ENCODE measurements at places on chromosomes 3 and 15. TPM values are rescaled to one million over a fixed set of nuclear protein-coding genes. Genes with fewer than 3 reads are reported as not detected.

The EXD1 gene
- total RNA-seq, result not detected

The PEX5L gene
- total RNA-seq, result not detected

The CDCP1 gene
- 3.4 TPM for total RNA-seq

The GOLGA8Q gene
- total RNA-seq, result 5.1 TPM

The HRG gene
- total RNA-seq, result not detected

The CCK gene
- total RNA-seq, result not detected

The FAM43A gene
- 10.3 TPM for total RNA-seq

The CFAP161 gene
- total RNA-seq, result not detected

The ABHD17C gene
- total RNA-seq, result 1.6 TPM

The PPCDC gene
- total RNA-seq, result 8.5 TPM

The RYK gene
- 50.9 TPM for total RNA-seq

The NOX5 gene
- total RNA-seq, result 0.54 TPM

The TNFSF10 gene
- 13.8 TPM for total RNA-seq

The CLDN18 gene
- 7.3 TPM for total RNA-seq

The GOLGA6A gene
- total RNA-seq, result 0.42 TPM

The NR2E3 gene
- total RNA-seq, result 0.27 TPM

The ST3GAL6 gene
- total RNA-seq, result 12.0 TPM

The BLM gene
- total RNA-seq, result 0.49 TPM

The CHRD gene
- 19.5 TPM for total RNA-seq

The ZKSCAN7 gene
- total RNA-seq, result 5.4 TPM

The LMOD3 gene
- not detected for total RNA-seq

The XCR1 gene
- total RNA-seq, result not detected

The CAMP gene
- not detected for total RNA-seq

The CCR3 gene
- total RNA-seq, result not detected

The SLC22A13 gene
- 2.2 TPM for total RNA-seq

The ADAMTS7 gene
- 60.2 TPM for total RNA-seq

The HDC gene
- 4.0 TPM for total RNA-seq

The PRR20G gene
- total RNA-seq, result not detected

The RTP1 gene
- total RNA-seq, result not detected

The GOLGA6L22 gene
- not detected for total RNA-seq

The SECISBP2L gene
- 55.2 TPM for total RNA-seq

The CERS3 gene
- total RNA-seq, result not detected

The LSMEM2 gene
- total RNA-seq, result not detected

The LRRC34 gene
- total RNA-seq, result 5.1 TPM

The PEX11A gene
- 4.5 TPM for total RNA-seq

The LRRC31 gene
- not detected for total RNA-seq

The SCAMP5 gene
- 3.5 TPM for total RNA-seq

The DHX30 gene
- total RNA-seq, result 60.2 TPM

The MEX3B gene
- 0.68 TPM for total RNA-seq

The ACP3 gene
- 5.9 TPM for total RNA-seq

The LRRC2 gene
- total RNA-seq, result 0.42 TPM

The SYNPR gene
- total RNA-seq, result not detected

The IMPG2 gene
- 0.81 TPM for total RNA-seq

The NISCH gene
- total RNA-seq, result 124 TPM

The EPHB1 gene
- total RNA-seq, result 0.68 TPM

The UBA3 gene
- 69.4 TPM for total RNA-seq

The ALDH1L1 gene
- total RNA-seq, result 62.5 TPM

The SLC9C1 gene
- not detected for total RNA-seq

The LOXL1 gene
- 164 TPM for total RNA-seq

The TIMP4 gene
- total RNA-seq, result 73.9 TPM

The GOLGA8J gene
- 0.81 TPM for total RNA-seq

The IQCF5 gene
- not detected for total RNA-seq

The TF gene
- total RNA-seq, result 1.6 TPM

The NCEH1 gene
- total RNA-seq, result 22.7 TPM

The HESX1 gene
- 1.7 TPM for total RNA-seq

The STAC gene
- 42.5 TPM for total RNA-seq

The KNG1 gene
- total RNA-seq, result not detected

The CPNE9 gene
- total RNA-seq, result not detected

The GOLGA8B gene
- total RNA-seq, result 184 TPM
